ENCODE measurements at places on chromosomes 2 and 18. TPM values are rescaled to one million over a fixed set of nuclear protein-coding genes. Genes with fewer than 3 reads are reported as not detected.

The KLF7 gene
- 17.9 TPM for total RNA-seq

The C1QL2 gene
- total RNA-seq, result not detected

The C2orf76 gene
- 7.5 TPM for total RNA-seq

The NEUROD1 gene
- total RNA-seq, result not detected

The TRMT61B gene
- total RNA-seq, result 15.1 TPM

The MEIS1 gene
- not detected for total RNA-seq

The HOXD13 gene
- not detected for total RNA-seq

The SPR gene
- 0.60 TPM for total RNA-seq

The TGFA gene
- total RNA-seq, result 1.0 TPM

The KIF1A gene
- total RNA-seq, result 2.3 TPM

The MALL gene
- total RNA-seq, result not detected

The PIAS2 gene
- total RNA-seq, result 34.6 TPM

The RAX gene
- total RNA-seq, result not detected

The LOXHD1 gene
- total RNA-seq, result 0.39 TPM

The GNLY gene
- 22.0 TPM for total RNA-seq

The EPB41L3 gene
- total RNA-seq, result 3.4 TPM

The PSTPIP2 gene
- 12.9 TPM for total RNA-seq

The ANKAR gene
- 9.2 TPM for total RNA-seq

The RGPD6 gene
- total RNA-seq, result 15.5 TPM

The SH3RF3 gene
- 0.31 TPM for total RNA-seq

The VSNL1 gene
- not detected for total RNA-seq

The VIT gene
- not detected for total RNA-seq

The IL1RL1 gene
- total RNA-seq, result not detected

The PLA2R1 gene
- not detected for total RNA-seq

The LAMA1 gene
- not detected for total RNA-seq

The EVX2 gene
- not detected for total RNA-seq

The IL36B gene
- total RNA-seq, result not detected

The DSG4 gene
- not detected for total RNA-seq

The KLHL41 gene
- not detected for total RNA-seq

The ZBTB7C gene
- not detected for total RNA-seq

The NGEF gene
- not detected for total RNA-seq

The CLEC4F gene
- total RNA-seq, result not detected

The SFTPB gene
- not detected for total RNA-seq

The SAG gene
- total RNA-seq, result 0.45 TPM

The EMILIN2 gene
- 27.7 TPM for total RNA-seq

The ATP8B1 gene
- not detected for total RNA-seq

The MCM6 gene
- 107 TPM for total RNA-seq

The SLC11A1 gene
- 1.6 TPM for total RNA-seq

The PDE11A gene
- total RNA-seq, result not detected

The IL1F10 gene
- total RNA-seq, result not detected
